Heart left ventricle (tissue), 16 donors: ENCODE measurements at places on chromosomes 1 and 21. TPM values are rescaled to one million over a fixed set of nuclear protein-coding genes. Genes with fewer than 3 reads are reported as not detected.
A peak's percentile ranks its signal among the peaks of the same experiment; 100 is the strongest.

DNA sequence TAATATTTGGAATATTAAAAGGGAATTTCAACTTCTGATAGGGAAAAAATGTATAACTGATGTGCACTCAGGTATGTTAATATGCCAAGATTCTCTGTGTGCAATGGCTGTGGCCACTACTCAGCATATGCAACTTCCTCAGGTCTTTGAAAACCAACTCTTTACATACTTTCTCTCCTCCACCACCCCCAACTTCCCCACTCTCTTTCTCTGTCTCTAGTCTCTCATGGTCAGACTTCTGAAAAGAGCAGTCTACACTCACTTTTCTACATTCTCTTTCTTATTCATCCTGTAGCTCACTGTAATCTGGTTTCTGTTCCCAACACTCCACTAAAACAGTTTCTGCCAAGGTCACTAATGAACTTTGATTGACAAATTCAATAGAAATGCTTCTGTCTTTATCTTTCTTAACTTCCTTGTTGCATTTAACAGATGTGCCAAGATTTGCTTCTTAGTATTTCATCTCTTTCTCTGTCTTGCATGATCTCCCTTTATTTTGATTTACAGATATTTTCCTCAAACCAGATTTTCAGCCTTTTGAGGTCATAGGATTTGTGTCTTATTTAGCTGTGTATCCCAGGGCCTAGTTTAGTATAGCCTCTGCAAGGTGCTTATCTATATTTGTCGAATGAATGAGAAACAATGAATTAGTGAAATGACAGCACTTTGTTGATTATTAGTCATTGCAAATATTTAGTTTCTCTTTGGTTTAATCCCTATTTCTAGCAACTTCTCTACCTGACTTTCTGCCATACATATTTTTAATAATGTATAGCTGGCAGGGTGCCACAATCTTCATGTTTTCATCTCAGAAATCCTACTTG is 168.9 kb downstream of the LMO4 start:
- DNase-seq = no peak

GRCh38 chr1:197441999-197442414 is 174.0 kb downstream of the CRB1 start:
- DNase-seq = peak; percentile 57

DNA sequence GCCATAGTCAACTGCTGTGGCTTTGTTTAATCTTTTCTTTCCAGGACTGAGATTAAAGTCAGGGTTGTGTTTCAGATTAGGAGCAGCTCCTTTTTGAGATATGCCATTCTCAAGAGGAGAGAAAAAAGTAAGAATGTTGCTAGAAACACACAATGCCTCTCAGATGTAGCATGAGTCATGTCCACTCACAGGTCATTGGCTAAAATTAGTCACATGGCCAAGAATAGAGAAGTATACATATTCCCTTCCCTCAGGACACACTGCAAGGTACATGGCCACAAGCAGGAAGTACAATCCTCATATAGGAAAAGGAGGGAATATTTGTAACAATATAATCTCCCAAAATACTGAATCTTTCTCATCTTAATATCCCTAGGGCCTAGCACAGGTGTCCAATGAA is 141.9 kb upstream of the PTBP2 start:
- no peak for DNase-seq

GRCh38 chr21:46111857-46112724 is 14.2 kb downstream of the COL6A2 start:
- peak; percentile 31 for DNase-seq

DNA sequence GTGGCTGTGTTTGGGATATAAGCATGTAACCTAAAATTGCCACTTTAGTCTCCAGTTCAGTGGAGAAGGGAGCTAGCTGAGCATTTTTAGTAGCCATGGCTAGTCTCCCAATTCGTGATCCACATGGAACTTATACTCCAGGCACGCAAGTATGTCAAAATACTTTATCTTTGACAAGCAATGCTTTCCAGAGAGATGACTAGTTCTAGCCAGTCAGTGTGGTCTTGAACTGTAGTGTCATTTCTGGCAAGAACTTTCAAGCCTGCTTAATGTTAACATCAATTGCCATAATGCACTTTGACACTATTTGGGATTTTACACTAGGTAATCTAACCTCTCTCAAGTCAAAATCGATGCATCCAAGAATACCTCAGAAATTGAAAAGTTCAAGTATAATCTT is 660.0 kb downstream of the PTPRC start:
- no peak for DNase-seq

DNA sequence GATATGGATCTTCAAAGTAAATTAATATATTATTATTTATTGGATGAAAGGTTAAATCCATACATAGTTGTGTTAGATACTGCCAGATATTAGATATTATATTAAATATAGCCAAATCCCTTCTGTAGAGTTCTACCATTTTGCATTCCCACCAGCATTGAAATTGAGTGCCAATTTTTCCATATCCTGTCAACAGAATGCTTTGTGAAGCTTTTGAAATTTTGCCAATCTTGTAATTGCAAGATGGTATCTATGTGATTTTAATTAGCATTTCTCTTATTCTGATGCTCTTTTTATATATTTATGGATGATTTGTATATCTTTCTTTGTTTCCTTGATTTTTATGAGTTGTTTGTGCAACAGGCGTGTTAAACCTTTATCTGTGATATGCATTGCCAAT is 67.0 kb upstream of the CD34 start:
- no peak for DNase-seq

GRCh38 chr1:50416553-50417453 is 6.4 kb downstream of the DMRTA2 start:
- DNase-seq = no peak

DNA sequence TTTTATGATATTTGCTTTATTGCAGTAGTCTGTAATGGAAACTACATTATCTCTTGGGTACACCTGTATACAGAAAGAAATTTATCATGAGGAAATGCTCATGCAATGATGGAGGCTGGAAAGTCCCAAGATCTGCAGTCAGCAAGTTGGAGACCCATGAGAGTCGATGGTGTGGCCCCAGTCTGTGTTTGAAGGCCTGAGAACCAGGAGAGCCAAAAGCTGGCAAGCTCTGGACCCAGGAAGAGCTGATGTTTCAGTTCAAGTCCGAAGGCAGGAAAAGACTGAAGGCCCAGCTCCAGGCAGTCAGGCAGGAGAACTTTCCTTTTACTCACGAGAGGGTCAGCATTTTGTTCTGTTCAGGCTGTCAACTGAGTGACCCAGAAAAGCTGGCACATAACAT is 42.2 kb downstream of the B3GALT5 start:
- no peak for DNase-seq

DNA sequence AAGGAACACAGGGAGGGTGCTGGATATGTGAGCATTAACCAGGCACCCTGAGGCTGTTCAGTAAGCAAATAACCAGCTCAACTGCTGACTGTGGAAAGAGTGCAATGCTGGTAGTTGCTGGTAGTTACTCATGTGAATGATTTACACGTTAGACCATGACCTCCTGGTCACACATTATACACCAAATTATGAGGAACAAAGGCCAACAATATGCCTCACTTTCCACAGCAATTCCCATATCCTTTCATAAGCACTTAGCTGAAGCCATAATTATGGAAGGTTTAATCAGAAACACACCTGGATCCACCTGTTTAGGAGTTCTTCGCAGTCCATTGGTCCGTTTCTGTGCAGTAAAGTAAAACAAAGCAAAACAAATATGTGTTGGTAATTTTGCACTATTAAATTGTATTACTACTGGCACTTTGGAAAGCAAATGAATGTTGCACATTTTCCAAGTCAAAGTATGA is 281.8 kb downstream of the VAV3 start:
- no peak for DNase-seq

GRCh38 chr21:32712043-32712442 is 15.8 kb downstream of the SYNJ1 start:
- no peak for DNase-seq

GRCh38 chr1:45789601-45790000 is 13.8 kb upstream of the MAST2 start:
- no peak for DNase-seq

- no peak for DNase-seq
Observed at GRCh38 chr1:59667020-59667419, 147.7 kb upstream of the HOOK1 start.

- DNase-seq = no peak
Observed at GRCh38 chr1:224563666-224564065, 52.5 kb upstream of the CNIH3 start.

GRCh38 chr1:228215663-228216116 is 7.8 kb downstream of the OBSCN start:
- no peak for DNase-seq

DNA sequence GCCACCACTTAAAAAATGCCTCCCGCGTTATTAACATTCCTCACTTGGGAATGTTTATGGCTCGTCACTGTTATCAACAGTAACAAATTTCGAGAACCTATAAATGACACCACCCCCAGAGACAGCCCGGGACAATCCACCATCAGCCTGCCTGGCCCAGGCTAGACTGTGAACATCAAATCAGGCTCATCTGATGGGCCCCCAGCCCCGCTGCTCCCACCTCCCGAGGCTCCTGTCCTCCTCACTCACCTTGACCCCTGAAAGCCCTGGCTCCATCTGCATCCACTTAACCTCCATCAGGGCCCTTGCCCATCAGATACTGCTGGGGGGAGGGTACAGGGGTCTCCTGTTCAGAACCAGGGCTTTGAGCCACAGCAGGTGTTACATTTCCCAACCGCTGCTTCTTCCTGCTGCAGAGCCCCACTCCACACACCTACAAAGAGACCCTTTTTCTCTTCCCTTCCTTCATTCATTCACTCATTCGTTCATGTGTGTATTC is 156.5 kb upstream of the VAMP3 start:
- no peak for DNase-seq

- DNase-seq = no peak
Observed at GRCh38 chr1:217540321-217540720, 90.6 kb downstream of the GPATCH2 start.

GRCh38 chr1:184218458-184219075 is 167.0 kb downstream of the TSEN15 start:
- no peak for DNase-seq

DNA sequence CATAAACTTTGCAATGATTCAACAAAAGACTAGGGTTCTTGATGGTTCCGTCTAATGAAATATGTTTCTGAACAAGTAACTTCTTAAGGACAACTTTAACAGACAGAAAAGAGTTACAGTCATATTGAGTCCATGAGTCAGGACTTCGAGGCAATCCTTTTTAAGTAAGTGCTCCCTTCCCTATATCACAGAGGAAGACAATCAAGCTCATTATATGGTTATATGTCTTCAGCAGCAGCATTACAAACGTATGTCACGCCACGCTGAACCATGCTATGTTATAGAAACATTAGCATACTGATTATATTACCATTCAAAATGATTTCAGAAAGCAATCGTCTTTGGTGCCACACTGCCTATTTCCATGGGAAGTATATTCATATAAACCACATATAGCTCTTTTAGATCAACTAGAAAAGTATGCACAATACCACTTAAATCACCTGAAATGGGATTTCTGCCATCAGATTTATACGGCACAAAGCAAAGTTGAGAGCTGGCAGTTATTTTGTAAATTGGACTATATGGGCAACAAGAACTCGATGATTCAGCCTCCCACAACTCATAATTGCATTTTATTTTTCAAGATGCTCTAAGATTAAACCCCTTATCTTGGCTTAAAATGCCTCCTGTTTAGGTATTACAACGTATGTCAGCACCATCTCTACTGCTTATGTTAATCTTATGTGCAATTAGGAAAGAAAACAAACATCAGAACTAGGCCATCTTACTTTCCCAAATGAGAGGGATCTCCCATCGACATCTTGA is 111.3 kb upstream of the SAMSN1 start:
- no peak for DNase-seq

GRCh38 chr1:113233441-113233840 is 156.9 kb upstream of the MAGI3 start:
- no peak for DNase-seq

DNA sequence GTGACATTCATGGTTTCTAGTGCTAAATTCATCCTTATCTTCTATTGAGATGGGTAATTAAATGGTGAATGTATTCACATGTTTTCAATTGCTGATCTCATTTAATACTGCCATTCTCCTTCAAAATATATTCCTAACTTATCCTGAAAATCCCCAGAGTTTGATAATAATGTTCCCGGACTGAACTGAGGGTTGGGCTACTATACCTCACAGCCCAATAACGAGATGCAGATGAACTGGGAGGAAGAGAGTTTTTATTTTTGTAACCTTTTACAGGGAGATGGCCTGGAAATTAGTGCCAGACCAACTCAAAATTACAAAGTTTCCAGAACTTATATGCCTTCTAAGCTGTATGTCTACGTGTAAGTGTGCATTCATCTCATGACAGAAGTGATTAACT is 210.8 kb downstream of the APP start:
- DNase-seq = no peak

GRCh38 chr1:58805716-58806571 is 22.1 kb upstream of the JUN start:
- DNase-seq = no peak

DNA sequence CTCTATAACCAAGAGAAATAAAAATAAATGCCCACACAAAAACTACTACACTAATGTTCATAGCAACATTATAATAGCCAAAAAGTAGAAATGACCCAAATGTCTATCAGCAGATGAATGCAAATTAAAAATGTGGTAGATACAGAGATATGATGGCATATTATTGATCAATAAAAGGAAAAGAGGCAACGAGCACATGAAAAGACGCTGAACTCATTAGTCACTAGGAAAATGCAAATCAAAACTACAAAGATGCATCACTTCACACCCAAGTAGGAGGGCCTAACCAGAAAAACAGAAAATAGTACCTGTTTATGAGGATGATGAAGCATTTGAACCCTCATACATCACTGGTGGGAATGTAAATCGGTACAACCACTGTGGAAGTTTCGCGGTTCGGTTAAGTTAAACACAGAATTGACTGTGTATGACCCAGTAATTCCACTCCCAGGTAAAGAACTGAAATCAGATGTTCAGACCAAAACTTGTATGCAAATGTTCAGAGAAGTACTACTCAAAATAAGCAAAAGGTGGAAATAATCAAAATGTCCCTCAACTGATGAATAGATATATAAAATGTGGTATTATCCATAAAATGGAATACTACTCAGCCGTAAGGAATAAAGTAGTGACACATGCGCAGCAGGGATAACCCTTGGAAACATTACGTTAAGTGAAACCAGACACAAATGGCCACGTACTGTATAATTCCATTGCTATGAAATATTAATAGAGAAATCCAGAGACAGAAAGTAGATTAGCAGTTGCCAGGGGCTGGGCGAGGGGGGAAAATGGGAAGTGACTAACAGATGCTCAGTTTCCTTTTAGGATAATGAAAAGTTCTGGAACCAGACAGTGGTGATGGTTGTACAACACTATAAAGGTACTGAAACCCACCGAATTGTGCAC is 3.1 kb downstream of the USP48 start:
- DNase-seq = no peak

- DNase-seq = no peak
Observed at GRCh38 chr1:151958959-151959358, 34.7 kb downstream of the S100A10 start.

- DNase-seq = peak; percentile 34
Observed at GRCh38 chr1:50333595-50333974, 89.7 kb downstream of the DMRTA2 start.

BTBD19 gene
- 6.2 TPM for polyA plus RNA-seq

DCDC2B gene
- polyA plus RNA-seq = not detected

RIPK4 gene
- 0.04 TPM for polyA plus RNA-seq

GBP3 gene
- 2.4 TPM for polyA plus RNA-seq

PPP1R12B gene
- polyA plus RNA-seq = 108 TPM

G0S2 gene
- 218 TPM for polyA plus RNA-seq

FHAD1 gene
- polyA plus RNA-seq = not detected

LCE3E gene
- polyA plus RNA-seq = not detected

PROX1 gene
- polyA plus RNA-seq = 6.9 TPM

HAO2 gene
- not detected for polyA plus RNA-seq

LCA5L gene
- 0.65 TPM for polyA plus RNA-seq

OPRD1 gene
- under 0.01 TPM for polyA plus RNA-seq

GPR37L1 gene
- 0.04 TPM for polyA plus RNA-seq

KLHDC8A gene
- not detected for polyA plus RNA-seq
